ENCODE measurements at places on chromosomes 16 and 17.

DNA sequence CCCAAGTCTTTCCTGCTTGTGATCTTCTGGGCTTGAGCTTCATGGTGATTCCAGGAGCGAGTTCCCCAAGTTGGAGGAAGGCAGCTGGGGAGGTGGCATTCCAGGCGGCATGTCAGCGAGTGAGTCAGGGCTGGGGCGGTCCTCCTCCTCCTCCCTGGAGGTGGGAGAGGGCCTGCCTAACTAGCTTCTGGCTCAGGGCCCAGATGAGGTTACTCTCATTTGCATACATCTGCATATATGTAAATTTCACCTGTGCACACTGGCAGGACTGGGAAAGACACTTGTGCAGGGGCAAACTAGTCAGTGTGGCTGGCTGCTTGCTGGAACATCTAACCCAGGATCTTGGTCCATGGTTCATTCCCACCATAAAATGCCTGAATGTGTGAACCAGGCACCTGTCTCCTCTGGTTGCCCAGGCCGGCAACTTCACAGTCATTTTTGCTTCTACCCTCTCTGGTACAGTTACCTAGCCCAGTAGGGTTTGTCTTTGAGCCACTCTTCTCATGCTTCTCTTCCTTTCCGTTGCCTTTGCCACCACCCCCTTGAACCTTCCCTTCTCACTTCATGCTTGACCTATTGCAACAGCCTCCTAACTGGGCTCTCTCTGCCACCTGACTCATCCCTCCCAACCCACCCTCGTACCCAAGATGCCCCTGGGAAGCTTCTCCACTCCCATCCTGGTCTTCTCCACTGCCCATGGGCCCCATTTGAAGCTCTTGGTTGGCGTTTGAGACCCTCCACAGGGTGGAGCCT, 9.6 kb upstream of the DLX4 start:
- no peak for DNase-seq

DNA sequence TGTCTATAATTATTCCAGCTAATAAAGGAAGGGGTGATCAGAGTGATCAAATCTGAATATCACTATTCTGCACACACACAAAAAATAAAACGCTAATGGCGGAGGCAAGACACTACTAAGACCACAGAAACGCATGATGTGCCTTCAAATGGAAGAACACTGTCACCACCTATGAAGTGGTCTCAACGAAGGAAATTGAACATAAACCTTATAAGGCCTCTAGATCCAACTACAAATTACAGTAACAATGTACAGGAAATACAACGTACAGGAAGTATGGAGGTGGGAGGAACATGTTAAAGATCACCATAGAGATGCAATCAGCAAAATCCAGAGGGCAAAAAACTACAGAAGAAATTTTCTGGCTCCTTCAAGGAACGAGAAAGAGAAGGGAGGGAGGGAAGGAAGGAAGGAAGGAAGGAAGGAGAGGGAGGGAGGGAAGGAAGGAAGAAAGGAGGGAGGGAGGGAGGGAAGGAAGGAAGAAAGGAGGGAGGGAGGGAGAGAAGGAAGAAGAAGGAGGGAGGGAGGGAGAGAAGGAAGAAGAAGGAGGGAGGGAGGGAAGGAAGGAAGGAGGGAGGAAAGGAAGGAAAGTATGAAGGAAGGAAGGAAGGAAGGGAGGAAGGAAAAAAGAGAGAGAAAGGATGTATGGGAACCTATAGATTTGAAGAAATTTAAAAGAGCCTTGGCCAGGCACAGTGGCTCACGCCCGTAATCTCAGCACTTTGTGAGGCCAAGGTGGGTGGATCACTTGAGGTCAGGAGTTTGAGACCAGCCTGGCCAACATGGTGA, 3.1 kb upstream of the SGCA start:
- no peak for DNase-seq

GRCh38 chr17:49407981-49408501, 6.6 kb downstream of the PHB1 start:
- peak; percentile 86 for DNase-seq

DNA sequence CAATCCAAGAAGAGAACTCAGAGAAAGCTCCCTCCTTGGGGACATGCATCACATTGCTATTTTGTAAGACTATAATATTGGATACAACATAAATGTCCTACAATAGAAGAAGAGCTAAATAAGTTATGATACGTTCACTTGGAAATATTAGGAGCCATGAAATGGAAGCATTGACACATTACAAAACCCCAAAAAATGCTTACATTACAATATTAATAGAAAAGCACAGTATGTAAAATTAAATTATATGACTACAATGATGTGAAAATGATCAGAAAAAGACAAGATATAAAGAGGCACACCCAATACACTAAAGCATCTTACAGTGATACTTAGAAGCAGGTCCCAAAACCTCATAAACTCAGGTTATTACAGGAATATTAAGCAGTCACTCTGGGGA, 694.1 kb downstream of the TOX3 start:
- DNase-seq: no peak

GRCh38 chr17:41658846-41659245, 29.8 kb upstream of the EIF1 start:
- DNase-seq: no peak

DNA sequence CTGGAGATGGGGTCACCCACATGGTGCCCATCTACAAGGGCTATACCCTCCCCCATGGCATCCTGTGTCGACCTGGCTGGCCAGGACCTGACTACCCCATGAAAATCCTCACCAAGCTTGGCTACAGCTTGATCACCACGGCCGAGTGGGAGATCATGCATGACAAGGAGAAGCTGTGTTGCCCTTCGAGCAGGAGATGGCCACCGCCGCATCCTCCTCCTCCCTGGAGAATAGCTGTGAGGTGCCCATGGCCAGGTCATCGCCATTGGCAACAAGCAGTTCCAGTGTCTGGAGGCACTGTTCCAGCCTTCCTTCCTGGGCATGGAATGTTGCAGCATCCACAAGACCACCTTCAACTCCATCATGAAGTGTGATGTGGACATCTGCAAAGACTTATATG, 5.3 kb upstream of the FLCN start:
- no peak for DNase-seq

DNA sequence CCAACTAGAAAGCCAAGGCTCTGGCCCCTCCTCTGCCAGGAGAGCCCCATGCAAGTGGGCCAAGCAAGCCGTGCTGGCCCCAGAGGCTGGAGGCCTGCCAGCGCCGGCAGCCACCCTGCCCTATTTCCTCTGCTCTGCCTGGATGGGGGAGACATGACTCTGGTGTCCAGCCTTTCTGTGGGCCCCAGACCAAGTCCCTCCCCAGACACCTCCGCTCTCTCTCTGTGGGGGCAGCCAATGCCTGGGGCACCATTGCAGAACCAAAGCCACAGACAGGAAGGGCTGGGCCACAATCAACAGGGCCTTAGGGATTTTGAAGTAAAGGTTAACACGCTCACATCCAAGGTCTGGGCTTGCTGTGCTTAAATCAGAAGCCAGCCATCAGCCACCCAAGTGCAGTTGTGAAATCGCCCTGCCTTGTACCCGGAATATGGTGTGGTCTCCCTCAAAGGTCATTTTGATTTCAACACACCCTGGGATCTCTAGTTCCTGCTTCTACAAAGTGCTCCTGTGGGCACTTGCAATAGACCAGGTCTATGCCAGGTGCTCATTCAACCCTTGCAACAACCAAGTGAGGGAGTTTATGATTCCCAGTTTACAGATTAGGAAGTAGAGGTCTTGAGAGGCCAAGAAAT, 63.5 kb upstream of the TEX2 start:
- no peak for DNase-seq

- DNase-seq: no peak
These were observed 81.0 kb upstream of the HNF1B start for GRCh38 chr17:37825851-37826250.

GRCh38 chr16:10162981-10163380, 19.2 kb downstream of the GRIN2A start:
- no peak for DNase-seq

DNA sequence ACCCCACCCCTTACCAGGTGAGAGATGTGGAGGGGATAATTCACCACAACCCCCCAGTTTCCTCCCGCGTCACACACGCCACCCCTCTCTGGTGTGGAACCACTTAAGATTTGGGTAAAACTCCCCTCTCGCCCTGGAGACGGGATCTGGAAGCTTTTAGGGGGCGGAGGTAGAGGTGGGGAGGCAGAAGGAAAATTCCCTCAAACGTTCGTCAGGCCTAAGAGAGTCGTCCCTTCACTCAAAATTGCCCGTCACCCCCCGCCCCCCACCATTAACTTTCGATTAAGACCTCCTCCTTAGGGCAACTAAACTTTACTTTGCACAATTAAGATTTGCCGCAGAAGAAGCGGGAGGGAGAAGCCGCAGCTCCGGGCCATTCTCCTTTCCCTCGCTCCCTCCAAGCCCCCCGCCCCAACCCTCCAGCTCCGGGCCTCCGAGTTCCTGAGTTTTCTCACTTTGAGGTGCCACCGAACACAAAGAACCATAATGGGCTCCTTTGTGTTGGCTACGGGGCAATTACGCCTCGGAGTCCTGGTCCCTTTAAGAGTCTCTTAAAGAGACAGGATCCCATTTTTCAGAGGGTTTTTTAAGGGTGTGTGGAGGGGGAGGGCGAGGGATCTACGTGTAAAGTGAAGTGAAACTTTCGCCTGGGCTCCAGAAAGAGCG, 985 bp upstream of the FZD2 start:
- DNase-seq: no peak

GRCh38 chr17:69539274-69539673, 124.8 kb downstream of the MAP2K6 start:
- no peak for DNase-seq

- DNase-seq: no peak
These were observed 139.1 kb upstream of the CACNG3 start for GRCh38 chr16:24116989-24117388.

DNA sequence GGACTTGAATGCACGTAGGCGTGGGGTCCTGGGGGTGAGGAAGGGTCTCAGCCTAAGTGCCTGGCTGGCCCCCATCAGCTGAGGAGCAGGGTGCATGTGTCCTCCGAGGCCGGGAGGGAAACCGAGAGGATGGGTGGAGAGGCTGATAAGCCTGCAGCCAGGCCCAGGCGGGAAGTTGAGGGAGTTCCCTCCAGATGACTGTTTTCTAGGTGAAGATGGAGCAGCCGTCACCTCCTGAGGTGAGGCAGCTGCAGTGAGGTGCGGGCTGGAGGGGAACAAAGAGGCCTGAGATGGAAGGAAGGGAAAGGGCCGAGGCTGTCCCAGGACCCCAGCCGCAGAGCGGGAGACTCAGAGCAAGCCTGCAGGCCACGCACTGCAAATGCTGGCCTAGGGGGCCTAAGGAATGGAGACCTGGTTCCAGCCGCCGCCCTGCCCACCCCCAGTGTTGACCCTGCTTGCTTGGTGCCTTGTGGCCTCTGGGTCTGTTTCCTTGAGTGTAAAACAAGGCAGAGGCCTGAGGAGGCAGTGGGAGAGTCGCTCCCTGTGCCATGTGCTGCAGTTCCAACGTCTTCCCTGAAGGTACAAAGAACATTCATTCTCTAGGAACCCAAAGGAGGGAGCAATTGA, 3.0 kb downstream of the PECAM1 start:
- no peak for DNase-seq

GRCh38 chr17:48842746-48843145, 11.9 kb downstream of the CALCOCO2 start:
- no peak for DNase-seq

GRCh38 chr17:76382803-76383545, 1.4 kb upstream of the SPHK1 start:
- peak; percentile 70 for DNase-seq

- DNase-seq: no peak
These were observed 57.2 kb downstream of the C16orf82 start for GRCh38 chr16:27123795-27124409.

GRCh38 chr17:29686993-29687590, 64.4 kb upstream of the CORO6 start:
- DNase-seq: no peak

GRCh38 chr17:40541873-40542557, 23.3 kb downstream of the CCR7 start:
- no peak for DNase-seq

GRCh38 chr17:63181856-63182255, 215.8 kb downstream of the TANC2 start:
- DNase-seq: no peak

GRCh38 chr17:73634629-73635028, 9.6 kb downstream of the SDK2 start:
- no peak for DNase-seq

- peak; percentile 10 for DNase-seq
These were observed at the start of gene TOM1L1 for GRCh38 chr17:54900457-54901229. Gene TOM1L1 (plus strand): TSS chr17:54900852. CDS start chr17:54900866, 14 bp downstream.

- DNase-seq: no peak
These were observed 7.8 kb downstream of the ABR start for GRCh38 chr17:1171953-1172352.

DNA sequence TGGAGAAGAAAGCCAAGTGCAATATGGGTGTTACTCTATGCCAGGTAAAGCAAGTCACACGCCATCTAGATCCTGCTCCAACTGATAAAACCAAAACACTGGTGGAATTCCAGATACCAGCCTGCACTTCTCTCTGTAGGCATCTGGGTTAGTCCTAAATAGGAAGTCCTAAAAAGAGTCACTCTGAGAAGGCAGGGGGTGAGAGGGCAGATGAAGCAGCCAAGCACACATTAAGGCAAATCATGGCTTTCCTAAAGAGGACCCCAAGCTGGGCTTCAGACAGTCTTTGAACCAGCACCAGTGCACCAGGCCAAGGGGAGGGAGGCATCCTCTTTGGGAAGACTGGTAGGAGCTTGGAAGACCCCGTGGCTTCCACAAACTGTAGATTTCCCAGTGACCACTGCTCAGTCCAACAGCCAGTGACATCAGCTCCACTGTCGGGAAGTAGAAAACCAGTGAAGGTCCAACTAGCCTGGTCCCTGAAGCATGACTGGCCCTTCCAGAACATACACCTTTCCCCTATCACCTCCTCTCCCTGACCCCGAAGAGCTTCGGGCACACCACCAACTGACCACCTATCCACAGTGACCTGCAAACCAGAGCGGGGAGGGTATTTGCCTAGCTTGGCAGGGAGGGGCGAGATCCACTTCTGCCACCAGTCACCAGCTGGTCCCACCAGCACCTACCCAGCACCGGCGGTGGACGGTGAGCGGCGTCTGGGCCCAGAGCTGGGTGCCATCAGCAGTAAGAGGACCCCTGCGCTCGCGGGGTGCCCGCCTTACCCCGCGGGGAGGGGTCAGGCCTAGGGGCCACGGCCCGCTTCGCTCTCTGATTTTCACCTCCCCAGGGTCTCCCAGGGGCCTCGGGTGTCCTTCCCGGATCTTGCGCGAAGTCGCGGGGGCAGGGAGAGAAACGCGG, 1.0 kb downstream of the LITAF start:
- DNase-seq: peak; percentile 34

DNA sequence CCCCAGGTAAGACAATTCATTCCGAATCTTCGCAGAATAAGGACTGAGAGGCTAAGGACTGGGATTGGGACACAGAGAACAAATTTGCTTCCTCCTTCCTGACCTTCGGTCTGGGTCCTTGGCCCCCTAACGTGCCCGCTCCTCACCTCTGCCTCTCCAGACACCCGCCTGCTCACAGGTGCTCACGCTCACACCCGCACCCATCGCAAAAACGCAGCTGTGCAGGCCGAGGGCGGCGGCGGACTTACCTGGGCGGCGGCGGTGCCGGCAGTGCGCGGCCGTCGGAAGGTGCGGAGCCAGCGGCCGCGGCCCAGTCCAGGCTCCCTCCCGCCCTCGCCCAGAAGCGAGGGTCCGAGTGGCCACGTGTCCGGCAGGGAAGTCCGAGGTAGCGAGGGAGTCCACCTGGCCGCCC, 7.1 kb upstream of the HOXB9 start:
- no peak for DNase-seq

All from activated naive CD4-positive, alpha-beta T cell treated with Interleukin-2 at 50 U/mL for 16 hours (primary cell).